ENCODE measurements at places on chromosomes 1 and 21. TPM values are rescaled to one million over a fixed set of nuclear protein-coding genes. Genes with fewer than 3 reads are reported as not detected.
A peak's percentile ranks its signal among the peaks of the same experiment; 100 is the strongest.

DNA sequence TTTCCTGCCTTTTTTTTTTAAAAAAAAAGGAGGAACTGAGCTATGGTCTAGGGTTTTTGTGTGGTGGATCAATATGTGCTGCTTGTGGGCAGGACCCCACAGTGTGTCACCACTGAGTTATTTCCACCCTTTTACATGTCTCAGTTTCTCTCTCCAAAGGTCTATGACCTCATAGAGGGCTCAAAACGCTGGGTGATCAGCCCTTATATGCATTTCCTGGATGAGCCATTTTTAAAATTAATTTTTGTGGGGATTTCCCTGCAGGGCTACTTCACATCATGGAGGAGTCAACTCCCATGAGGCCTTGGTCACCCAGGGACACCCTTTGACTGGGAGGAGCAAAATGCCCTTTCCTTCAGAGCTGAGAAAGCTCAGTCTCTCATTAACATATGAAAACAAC, 20.7 kb upstream of the HAO2 start:
- no peak for DNase-seq

DNA sequence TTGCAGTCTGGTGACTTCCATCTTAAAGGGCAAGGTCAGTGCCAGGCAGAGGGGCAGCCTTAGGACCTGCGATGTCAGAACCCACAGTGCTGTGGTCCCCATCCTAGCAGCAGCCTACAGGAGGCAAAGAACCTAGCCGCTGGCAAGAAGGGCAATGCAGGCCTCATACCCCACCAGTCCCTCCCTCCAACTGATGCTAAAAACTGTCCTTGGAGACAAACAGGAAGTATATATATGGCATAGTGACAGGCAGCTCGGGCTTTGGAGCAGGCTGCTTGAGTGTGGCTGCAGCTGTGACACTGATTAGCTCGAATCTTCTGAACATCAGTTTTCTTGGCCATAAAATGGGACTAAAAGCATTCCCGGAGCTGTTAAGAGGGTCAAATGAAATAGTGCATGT, 156.0 kb upstream of the VAMP3 start:
- DNase-seq, result no peak

KIF17 gene
- 10.2 TPM for total RNA-seq

TFF2 gene
- not detected for total RNA-seq

PPM1J gene
- 4.1 TPM for total RNA-seq

GRCh38 chr1:104855550-104855949, 1105.9 kb downstream of the AMY1C start:
- no peak for DNase-seq

NEGR1 gene
- 78.7 TPM for total RNA-seq

DNA sequence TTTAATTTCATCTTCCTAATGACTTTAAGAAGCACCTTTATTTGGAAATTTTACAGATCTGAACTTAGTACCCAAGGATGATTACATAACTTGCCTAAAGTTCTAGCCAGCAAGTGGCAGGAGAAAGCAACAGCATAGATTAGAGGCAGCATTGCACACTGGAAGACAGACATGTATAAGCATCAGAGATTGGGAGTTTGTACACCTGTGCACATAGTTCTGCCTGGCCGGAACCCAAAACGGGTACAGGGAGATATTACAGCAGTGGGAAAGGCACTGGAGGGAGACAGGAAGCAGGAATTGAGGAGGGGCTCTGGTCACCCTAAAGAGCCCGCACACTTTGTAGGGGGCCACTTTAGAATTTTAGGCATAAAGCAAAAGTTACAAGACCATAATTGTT, 19.3 kb downstream of the GBP6 start:
- no peak for DNase-seq

GPR52 gene
- 2.9 TPM for total RNA-seq

GRCh38 chr1:107132780-107133179, 8.1 kb upstream of the NTNG1 start:
- DNase-seq, result no peak

TAS1R3 gene
- total RNA-seq, result 0.41 TPM

GRCh38 chr1:234942012-234942332, 186.7 kb downstream of the TOMM20 start:
- DNase-seq, result no peak

DNA sequence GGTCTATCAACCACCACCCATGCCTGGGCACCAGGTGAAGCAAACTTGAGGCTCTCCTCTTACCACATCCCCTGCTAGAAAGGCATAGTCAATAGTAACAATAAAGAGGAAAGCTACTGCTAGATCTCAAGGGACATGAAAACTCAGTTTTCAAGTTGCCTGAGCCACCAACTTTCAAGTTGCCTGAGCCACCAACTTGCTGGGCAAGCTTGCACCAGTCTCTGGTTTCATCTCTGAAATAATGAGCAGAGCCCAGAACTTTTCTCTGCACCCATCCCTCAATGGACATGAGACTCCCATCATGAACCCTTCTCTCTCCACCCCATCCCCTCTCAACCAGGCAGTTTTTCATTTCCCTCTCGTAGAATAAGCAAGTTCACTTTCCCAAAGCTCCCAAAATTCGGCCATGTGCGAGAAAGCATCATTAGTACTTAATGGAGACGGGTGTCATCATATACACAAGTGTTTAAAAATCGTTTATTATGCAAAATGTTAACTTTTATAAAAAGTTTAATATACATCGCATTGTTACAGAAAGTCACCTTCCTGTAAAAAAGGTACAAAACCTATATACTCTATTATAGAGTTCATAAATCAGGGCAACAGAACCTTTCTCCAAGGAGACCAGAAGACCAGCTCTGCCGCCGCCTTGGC, 1.7 kb downstream of the ID3 start:
- DNase-seq, result no peak

LORICRIN gene
- not detected for total RNA-seq

FAM78B gene
- total RNA-seq, result 4.1 TPM

- no peak for DNase-seq
Observed at GRCh38 chr1:97061604-97062003, 340.0 kb downstream of the PTBP2 start.

DNA sequence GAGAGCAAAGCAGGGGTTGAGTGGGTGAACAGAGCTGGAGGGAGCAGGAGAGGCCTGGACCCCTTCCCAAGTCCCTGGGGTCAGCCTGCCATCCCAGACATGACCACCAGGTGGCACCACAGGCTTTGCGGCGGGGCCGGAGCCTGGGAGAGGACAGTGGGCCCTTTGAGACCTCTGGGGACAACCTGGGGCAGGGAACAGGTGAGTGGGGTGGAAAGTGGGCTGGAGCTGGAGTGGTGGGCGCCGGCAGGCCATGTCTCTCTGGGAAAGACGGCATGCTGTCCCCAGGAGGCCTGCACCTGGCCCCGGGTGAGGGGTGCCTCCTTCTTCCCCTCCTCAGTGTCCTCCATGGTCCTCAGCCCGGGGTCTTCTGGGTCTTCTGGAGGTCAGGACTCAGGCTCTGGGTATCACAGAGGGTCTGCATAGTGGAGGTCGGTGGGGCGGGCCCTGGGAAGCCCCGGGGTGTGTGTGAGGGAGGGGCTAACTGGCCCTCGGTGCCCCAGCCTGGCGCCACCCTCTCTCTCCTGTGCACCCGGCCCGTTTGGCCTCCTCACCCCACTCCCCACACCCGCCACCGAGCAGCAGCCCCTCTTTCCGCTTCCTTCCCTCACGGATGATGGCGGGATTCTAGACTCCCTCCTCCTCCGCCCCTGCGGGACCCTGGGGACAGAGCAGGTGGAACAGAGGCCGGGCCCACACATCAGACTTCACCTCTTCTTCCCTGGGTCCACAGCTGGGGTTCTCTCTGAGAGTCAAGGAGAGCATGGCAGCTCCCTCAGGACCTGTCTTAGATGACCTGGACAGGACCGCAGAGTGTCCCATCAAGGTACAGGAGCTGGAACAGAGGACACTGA, 28.5 kb upstream of the PKP1 start:
- peak; percentile 75 for DNase-seq

SMIM1 gene
- total RNA-seq, result not detected

SMYD3 gene
- total RNA-seq, result 32.2 TPM

DNA sequence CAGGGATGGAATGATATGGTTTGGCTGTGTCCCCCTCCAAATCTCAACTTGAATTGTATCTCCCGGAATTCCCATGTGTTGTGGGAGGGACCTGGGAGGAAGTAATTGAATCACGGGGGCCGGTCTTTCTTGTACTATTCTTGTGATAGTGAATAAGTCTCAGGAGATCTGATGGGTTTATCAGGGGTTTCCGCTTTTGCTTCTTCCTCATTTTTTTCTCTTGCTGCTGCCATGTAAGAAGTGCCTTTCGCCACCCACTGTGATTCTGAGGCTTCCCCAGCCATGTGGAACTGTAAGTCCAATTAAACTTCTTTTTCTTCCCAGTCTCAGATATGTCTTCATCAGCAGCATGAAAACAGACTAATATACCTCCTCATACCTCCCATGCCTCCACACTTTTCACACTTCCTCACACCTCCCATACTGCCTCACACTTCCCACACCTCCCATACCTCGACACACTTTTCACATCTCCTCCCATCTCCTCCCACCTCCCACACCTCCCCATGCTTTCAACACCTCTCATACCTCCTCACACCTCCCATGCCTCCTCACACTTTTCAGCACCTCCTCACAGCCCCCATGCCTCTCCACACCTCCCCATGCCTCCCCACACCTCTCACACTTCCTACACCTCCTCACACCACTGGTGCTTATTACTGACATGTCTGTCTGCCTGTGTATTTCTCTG, 21.3 kb downstream of the GPR137B start:
- no peak for DNase-seq

- no peak for DNase-seq
Observed at GRCh38 chr1:156497078-156497742, 3.4 kb downstream of the MEF2D start.

ZNF648 gene
- total RNA-seq, result under 0.01 TPM

MECR gene
- 13.5 TPM for total RNA-seq
